ENCODE measurements at places on chromosomes 1 and 21. TPM values are rescaled to one million over a fixed set of nuclear protein-coding genes. Genes with fewer than 3 reads are reported as not detected.

DNA sequence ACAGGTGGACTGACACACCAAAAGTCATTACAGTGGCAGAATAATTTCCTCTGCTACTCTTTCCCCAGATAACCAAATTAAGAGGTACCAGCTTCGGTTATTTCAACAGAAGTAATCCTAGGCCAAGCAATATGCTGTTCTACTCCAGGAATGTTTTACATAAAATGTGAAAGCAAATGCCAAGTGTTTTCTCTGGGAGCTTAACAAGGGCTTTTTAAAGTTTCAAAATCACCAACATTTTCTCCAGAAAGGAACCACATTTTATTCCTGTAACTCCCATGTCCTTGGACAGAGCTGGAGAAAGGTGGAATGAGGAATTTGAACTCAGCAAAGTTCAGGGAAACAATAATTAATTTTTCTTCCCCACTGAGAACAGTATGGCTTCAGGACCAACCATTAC, 27.2 kb downstream of the CNN3 start:
- no peak for DNase-seq

DNA sequence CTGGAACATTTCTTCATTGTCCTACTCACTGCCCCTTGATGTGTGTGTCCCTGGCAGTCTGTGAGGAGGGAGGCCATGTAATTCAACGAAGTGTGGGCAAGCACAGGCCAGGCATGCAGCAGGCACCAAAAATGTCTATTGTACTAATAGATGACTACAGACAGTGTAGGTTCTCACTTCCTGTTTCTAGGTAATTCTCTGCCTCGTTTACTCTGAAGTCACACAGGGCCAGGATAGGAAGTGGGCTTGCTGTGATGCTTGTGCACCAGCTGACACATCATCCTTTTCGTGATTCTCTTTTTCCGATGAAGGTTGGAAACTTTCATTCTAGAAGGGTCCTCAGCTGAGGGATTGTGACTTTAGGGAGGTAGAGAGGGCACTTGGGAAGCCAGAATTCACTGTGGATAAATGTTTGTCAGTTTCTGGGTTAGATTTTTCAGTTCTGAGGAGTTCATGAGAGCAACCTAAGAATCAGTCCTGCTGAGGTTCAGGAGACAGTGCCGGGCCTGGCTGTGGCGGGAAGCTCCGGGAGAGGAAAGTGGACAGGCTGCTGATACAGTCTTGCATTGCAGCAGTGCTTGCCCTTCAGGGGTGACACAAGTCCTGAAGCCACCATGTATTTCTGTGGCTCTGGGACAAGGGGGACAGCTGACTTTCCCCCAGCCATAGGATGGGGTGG, 4.3 kb upstream of the CSF1 start:
- no peak for DNase-seq

- peak; percentile 53 for DNase-seq
Observed at GRCh38 chr1:112614460-112615065, 4.4 kb downstream of the ST7L start.

The BSND gene
- total RNA-seq = not detected

The TTC24 gene
- total RNA-seq = not detected

The SMPDL3B gene
- 2.7 TPM for total RNA-seq

DNA sequence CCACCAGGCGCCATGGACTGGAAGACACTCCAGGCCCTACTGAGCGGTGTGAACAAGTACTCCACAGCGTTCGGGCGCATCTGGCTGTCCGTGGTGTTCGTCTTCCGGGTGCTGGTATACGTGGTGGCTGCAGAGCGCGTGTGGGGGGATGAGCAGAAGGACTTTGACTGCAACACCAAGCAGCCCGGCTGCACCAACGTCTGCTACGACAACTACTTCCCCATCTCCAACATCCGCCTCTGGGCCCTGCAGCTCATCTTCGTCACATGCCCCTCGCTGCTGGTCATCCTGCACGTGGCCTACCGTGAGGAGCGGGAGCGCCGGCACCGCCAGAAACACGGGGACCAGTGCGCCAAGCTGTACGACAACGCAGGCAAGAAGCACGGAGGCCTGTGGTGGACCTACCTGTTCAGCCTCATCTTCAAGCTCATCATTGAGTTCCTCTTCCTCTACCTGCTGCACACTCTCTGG, 3.8 kb downstream of the GJB3 start:
- DNase-seq = no peak

DNA sequence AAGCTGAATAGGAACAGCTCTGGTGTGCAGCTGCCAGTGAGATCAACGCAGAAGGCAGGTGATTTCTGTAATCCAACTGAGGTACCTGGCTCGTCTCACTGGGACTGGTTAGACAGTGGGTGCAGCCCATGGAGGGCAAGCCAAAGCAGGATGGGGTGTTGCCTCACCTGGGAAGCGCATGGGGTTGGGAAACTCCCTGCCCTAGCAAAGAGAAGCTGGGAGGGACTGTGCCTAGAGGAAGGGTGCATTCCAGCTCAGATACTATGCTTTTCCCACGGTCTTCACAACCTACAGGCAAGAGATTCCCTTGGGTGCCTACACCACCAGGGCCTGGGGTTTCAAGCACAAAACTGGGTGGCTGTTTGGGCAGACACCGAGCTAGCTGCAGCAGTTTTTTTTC, 183.2 kb downstream of the DNM3 start:
- peak; percentile 91 for DNase-seq

- DNase-seq = peak; percentile 25
Observed at GRCh38 chr1:48943393-48943792, 166.7 kb upstream of the BEND5 start.

GRCh38 chr1:207308451-207309190, 12.9 kb upstream of the CD55 start:
- DNase-seq = no peak

- no peak for DNase-seq
Observed at GRCh38 chr1:67647036-67647798, 37.8 kb upstream of the GADD45A start.

DNA sequence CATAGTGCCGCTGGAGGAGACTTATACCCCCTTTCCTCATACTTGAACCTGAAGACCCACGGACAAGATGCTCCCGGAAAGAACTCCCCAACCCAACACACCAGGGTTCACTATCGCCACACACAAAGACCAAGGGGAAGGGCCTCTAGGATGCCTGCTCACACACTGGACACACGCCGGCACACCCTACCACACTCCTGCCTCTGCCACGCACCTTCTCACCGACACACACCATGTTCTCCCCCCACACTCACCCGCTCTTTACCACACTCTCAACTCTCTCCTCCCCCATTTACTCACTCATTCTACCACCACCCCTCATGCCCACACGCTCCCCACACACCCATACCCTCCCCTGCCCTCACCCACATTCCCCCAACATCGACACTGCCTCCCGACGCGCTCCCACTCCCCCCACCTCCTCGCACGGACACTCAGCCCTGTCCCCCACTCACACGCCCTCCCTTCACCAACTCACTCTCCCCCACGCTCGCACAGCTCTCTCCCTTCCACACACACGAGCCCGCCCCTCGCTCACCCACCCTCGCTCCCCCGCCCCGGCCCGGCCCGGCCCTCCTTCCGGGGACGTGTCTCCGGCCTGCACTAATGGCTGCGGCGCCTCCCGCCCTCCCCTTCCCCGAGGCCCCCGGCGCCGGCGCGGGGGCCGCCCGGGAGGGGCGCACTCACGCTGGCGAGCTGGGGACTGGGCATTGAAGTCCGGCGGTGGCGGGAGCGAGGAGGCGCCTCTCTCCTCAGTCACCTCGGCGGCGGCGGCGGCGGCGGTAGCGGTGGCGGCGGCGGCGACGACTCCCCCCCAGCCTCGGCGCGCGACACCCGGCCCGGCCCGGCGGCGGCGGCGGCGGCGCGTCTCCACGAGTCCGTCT, 626 bp downstream of the PTP4A2 start:
- DNase-seq = peak; percentile 35

The FAM177B gene
- not detected for total RNA-seq

GRCh38 chr21:41124641-41125201, 43.2 kb upstream of the BACE2 start:
- DNase-seq = no peak

- DNase-seq = no peak
Observed at GRCh38 chr1:223016890-223017289, 126.2 kb downstream of the TLR5 start.

- peak; percentile 96 for DNase-seq
Observed at GRCh38 chr1:181033128-181033798, 520 bp upstream of the MR1 start.

DNA sequence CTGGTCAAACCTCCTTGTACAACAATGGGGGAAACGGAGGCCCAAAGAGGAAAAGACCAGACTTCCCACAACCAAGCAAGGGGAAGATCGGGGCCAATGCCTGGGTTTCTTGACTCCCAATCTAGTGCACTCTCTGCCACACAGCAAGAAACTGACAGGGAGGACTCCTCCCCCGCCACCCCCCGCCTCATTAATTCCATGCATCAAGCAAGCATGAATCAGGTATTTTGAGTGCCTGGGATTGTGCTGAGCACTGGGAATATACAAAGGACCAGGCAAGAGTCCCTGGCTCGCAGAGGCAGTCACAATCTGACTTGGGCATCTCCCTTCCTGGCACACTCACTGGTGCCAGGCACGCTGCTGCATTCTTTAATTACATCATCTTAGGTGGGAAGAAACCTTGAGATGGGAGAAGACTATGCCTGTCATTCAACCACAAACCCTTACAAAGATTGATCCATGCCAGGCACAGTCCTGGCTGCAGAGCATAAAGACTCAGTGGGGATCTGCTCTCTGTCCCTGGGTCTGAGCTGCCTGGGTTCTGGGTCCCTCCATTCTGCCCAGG, 4.4 kb upstream of the KCNC4 start:
- DNase-seq = no peak

DNA sequence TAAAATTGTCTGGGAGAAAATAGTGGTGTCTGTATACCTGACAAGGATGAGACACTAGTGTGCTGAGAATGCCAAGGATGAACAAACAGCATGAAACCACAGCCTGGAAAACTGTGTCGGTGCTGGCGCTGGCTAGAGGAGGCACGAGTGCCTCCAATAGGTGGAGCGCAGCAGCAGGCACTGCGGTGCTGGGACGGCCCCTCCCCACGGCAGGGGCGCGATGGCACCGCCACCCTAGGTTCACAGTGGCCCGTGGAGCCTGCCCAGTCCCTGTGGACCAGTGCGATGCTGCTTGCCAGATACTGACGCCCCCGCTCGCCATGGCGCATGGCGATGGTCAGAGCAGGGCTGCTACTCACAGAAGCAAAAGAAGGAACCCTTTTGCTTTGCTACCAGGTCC, 6.8 kb downstream of the CFAP410 start:
- no peak for DNase-seq

DNA sequence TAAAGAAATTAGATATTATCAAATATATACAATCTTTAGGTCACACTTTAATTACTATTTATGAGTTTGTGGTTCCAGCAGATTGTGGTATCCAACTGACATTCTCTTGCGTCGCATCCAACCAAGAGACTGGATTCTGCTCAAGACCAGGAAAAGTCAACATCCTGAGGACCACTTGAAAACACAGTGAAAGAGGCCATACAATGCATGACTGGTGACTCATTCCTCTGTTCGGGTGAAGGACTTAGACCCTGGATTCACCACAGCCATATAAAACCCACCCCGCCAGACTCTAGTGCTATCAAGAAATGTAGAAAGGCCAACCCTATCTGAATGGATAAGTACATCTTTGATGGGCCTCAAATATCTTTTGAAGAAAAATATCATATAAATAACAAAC, 14.5 kb upstream of the CFHR4 start:
- no peak for DNase-seq

DNA sequence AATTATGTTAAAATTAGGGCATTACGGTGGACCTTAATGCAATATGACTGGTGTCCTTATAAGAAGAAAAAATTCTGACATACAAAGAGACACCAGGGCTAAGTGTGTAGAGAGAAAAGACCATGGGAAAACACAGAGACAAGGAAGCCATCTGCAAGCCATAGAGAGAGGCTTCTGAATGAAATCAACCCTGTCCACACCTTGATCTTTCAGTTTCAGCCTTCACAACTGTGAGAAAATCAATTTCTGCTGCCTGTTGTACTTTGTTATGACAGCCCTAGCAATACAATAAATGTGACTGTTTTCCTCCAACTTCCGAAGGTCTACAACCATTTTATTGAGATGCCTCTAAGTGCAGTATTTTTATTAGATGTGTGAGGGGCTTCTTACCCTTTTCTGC, 1407.2 kb downstream of the MRPL39 start:
- DNase-seq = no peak

The AKR7A3 gene
- 0.26 TPM for total RNA-seq

The SDC3 gene
- 4.7 TPM for total RNA-seq

DNA sequence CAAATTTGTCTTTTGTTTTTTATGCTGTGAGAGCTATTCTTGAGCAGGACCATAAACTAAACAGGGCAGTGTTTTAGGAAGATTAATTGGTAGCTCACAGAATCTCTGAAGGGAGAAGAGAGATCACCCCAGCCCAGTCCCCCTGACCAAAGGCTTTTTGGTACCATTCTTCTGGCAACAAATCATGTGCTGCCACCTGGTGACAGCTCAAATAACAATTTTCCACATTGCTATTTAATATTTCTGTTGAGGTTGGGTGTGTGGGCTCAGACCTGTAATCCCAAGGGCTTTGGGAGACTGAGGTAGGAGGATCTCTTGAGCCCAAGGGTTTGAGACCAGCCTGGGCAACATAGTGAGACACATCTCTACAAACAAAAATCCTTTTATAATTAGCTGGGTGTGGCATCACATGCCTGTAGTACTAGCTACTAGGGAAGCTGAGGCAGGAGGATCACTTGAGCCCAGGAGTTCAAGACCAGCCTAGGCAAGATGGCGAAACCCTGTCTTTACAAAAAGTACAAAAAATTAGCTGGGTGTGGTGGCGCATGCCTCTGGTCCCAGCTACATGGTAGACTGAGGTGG, 2.2 kb upstream of the TESK2 start:
- peak; percentile 52 for DNase-seq

- DNase-seq = no peak
Observed at GRCh38 chr1:151476083-151476482, 16.8 kb upstream of the POGZ start.

GRCh38 chr1:222464841-222465210, 83.1 kb downstream of the HHIPL2 start:
- peak; percentile 42 for DNase-seq

The CFHR2 gene
- total RNA-seq = not detected

GRCh38 chr1:214146523-214146922, 134.4 kb upstream of the SMYD2 start:
- DNase-seq = peak; percentile 88

DNA sequence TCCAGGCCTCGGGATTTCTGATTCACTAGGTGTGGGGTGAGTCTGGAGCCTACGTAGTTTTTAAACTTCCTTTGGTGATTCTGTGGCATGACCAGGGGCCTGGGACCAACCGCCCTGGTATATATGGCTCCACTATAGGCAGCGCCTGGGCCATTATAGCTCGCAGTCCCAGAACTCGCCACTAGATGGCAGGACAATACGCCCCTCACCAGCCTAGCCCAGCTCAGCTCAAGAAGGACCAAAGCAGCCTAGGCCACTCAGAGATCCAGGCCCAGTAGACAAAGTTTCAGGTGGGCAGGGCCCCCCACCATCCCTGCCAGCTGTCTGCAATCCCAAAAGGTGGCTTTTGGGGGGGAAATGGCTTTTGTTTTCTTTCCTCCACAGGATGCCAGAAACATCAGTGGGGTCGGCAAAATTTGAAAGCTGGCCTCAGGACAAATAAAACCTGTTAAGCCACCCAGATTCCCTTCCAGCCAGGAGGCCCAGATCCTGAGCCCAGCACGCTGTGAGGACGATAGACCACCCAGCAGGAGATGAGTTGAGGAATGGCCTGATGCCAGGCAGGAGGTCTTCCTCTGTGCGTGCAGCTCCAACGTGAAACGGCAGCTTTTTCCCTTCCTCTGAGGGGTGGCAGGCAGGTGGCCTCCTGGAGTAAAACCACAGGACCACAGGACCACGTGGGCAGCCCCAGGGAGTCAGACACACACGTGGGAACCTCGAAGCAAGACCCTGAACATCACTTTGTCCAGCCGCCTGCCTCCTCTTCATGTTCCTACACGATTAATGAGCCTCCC, 24.8 kb upstream of the TMEM51 start:
- DNase-seq = peak; percentile 56

GRCh38 chr21:39016740-39017315, 166.4 kb downstream of the PSMG1 start:
- DNase-seq = no peak
